ENCODE measurements at places on chromosomes 1 and 21.

GRCh38 chr1:1781526-1781903 is 3.2 kb upstream of the NADK start:
- no peak for DNase-seq

- no peak for DNase-seq
Observed at GRCh38 chr1:81398041-81398440, 402.7 kb upstream of the ADGRL2 start.

DNA sequence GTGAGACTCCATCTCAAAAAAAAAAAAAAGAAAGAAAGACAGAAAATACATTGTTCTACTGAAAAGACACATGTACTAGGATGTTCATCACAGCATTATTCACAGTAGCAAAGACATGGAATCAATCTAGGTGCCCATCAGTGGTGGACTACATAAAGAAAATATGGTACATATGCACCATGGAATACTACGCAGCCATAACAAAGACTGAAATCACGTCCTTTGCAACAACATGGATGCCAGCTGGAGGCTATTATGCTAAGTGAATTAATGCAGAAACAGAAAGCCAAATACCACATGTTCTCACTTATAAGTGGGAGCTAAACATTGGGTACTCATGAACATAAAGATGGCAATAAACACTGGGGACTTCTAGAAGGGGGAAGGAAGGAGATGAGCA is 48.9 kb upstream of the SLC19A2 start:
- DNase-seq, result no peak

GRCh38 chr1:179937668-179938254 is 16.8 kb upstream of the CEP350 start:
- no peak for DNase-seq

DNA sequence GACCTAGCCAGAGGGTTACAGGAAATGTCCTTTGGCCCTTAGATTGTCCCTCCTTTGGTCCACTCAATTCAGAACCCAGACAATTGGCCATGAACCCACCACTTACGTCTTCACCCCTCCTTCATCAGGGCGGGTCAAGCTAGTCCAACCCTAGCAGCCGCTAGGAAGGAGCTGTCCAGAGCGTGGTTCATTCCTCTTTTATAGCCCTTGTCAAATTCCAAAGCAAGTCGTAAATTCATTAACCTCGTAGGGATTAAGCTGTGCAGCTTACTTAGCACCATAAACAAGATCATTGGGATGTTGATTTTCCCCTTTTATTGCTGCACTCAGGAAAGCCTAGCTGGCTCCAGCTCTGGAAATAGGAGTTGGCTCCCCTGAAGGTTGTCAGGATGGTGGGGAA is 90.1 kb downstream of the TMEM53 start:
- no peak for DNase-seq

DNA sequence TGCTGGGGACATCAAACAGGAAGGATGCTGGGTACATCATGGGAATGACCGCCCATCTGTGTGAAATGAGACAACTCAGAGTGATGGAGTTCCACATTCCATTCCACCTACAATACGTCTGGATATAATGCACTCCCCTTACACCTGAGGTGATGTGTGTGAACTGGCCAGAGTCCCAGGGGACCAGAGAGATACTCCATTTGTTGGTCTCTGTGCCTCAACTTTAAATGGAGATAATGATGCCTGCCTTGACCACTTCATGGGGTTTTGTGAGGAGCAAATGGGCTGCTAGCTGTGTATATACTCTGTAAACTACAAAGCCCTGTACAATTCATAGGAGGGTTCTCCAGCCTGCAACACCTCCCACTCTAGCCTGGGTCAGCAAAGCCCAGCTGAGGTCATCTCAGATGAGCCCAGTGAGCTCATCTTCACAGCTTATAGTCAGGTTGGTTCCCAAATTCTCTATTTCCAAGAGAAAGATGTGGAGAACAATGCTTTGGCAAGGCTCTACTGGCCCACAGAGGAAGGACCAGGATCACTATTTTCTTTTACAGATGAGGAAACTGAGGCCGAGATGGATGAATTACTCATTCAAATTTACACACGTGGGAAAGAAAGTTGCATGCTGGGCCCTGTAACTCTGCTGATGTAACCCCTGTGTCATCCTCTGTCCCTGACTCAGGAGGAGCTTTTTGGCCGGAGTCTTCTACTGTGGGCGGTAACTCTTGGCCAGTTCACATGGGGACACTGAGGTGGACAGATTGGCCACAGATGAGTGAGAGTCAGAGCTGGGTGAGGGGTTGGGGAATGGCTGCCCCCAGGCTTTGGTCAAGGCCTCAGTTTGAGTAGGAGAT is 105.6 kb upstream of the GCLM start:
- no peak for DNase-seq

GRCh38 chr1:10980094-10980577 is 32.3 kb upstream of the TARDBP start:
- no peak for DNase-seq

GRCh38 chr1:181931873-181932272 is 129.6 kb downstream of the ZNF648 start:
- DNase-seq, result no peak

DNA sequence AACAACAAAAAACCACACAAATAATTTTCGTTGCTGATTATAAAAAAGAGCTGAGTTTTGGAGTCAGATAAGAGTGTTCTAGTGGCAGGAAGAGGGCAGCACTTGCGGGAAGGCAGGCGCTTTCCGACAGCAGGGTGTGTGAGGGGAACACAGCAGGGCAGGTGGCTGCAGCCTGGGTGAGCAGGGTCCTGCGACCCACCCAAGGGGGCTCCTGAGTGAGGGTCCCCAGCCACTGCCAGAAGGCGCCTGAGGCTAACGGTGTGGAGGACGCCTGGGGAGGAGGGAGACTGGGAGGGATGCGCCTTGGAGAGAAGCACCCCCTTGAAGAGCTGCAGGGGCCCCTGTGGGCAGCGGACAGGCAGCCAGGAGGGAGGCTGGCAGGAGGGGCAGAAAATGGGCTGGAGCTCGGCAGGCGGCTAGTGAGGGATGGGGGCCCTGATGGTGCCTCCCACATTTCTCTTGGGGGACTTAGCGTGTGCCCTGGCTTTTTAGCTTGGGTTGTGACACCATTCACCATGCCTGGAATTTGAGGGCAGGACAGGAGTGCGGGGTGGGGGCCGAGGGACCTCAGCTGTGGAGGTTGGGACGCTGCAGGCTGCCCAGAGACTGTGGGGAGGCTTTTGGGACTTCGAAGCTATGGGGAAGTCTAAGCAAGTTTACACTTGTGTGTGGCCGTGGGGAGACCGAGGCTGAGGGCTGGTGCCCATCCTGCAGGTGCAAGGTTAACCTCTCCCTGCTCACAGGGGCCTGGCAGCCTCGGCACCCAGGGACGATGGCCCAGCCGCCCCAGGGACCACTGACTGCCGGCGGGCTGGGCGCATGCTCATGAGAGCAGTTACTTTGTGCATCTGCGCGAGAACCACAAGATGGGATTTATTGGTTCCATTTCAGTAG is 111.4 kb downstream of the SIK1 start:
- DNase-seq, result no peak

DNA sequence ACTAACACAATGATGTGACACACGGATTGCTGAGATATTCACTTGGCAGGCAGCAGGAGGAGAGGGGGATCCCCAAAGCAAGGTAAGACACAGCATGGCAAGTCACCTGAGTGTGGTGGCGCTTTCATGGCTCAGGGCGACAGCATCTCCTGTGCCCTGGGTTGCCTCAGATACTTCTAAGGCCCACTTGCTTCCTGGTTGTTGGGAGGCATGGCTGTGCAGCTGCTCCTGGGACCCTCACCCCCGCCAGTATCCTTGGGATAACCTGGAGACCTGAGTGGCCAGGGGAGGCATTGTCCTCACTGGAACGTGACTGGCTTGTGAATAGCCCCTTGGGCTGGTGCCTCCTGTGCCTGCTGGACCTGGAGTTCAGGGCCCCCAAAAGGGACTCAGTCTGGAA is 69.8 kb downstream of the STUM start:
- no peak for DNase-seq

All from kidney capillary endothelial cell (primary cell).